GDM1 (cell line): ENCODE measurements at places on chromosomes 3 and 15.

GRCh38 chr15:100059094-100059493 is 282.7 kb downstream of the ADAMTS17 start:
- no peak for DNase-seq

DNA sequence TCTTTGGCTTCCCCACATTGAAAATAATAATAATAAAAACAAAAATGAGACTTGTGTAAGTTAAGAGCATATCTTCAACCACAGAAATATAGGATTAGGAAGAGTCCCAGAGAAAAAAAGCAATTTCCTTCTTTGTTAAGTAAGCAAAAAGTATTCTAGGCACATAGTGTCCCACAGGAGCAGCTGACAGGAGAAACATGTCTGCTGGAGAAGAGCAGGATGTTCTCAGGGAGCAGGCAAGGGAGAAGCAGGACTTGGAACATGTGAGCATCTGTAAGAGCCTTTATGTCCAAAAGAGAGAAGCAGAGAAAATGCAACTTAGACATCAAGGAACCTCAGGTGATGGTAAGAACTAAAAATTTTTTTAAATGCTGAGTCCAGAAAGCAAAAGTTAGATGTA is 39.0 kb downstream of the TTC23 start:
- DNase-seq, result no peak

- no peak for DNase-seq
Observed at GRCh38 chr15:78210349-78210717, 24.0 kb downstream of the ACSBG1 start.

DNA sequence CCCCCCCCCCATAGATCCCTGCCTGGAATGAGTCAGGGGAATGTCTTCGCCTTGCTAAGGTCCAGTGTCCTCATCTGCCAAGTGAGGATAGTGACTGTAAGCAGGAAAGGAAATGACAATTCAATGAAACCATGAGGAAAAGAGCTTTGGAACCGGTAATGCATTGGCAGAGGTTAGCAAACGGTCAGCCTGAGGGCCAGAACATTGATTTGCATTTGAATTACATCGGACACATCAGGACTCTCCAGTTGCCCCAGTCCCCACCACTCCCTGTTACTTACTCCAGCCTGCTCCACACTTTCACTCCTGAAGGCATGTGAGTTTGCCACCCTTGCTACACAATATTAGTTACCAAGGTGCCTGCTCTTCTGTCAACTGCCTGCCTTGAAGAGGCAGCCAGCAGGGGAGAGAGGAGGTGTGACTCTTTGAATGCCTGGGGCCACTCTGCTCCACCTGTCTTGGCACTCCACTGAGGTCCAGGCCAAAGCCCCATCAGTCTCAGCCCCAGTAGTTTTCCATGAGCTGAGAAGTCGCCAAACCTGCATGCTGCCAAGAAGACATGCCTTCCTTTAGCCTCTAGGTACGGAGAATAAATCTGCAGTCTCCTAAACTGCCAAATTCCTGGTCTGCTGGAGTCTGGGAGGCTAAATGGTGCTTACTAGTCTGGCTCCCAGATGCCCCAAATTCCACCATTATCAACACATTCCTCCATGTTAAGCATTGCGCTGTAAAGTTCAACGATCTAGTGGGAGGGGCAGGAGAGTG is 191.7 kb upstream of the TLE3 start:
- no peak for DNase-seq

DNA sequence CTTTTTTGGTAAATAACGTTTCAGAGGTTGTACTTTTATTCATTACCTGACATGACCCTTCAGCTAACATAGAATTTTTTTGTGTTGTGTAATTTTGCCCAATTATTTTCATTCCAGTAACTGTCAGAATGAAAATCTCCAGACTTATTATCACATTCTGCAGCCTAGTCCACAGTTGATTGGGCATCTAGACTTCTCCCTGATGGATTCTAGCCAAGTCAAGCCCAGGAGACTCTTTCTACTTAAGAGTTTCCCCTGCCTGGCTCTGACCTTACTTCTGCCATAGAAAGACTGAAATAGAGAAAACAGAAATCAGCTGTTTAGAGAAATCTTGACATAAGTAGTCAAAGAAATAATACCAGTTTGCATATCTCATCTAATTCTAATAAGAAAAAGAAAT is 82.9 kb upstream of the CDAN1 start:
- no peak for DNase-seq

DNA sequence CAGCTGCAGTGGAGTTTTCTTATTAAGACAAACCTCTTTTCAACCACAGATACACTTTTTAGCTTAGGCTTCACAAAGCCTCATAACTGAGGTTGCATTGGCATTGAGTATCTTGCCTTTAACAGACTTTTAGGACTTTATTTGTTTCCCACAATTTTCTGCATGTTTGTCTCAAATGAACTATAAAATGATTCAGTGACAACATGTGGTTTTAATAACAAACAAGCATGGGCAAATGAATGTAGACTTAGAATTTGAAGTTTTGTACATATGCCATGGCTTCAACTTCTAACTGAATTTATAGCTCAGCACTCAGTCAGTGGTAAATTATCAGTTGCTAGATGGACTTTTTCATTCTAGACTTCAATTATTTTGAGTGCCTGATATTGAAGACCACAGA is 101.6 kb downstream of the SLC25A26 start:
- DNase-seq, result no peak

DNA sequence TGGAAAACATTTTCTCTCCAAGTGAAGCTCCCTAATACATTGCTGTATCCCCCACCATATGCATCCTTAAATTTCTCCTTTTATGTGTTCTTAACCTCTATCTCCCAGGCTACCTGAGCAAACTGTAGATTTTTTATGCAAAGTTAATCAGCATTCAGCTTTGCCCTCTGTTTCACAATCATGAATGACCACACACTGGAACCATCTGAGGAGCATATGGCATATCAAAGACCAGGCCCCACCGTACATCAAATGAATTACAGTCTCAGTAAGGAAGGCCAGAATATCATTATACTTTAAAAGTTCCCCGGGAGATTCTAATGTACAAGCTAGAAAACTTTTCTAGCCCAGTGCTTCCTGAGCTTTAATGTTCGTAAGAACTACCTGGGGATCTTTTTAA is 115.5 kb upstream of the NECTIN3 start:
- DNase-seq, result no peak

GRCh38 chr15:38991701-38992100 is 427.1 kb upstream of the RASGRP1 start:
- no peak for DNase-seq

GRCh38 chr15:45573961-45574629 is 13.1 kb upstream of the BLOC1S6 start:
- no peak for DNase-seq

GRCh38 chr15:59360896-59361295 is 11.8 kb downstream of the MYO1E start:
- DNase-seq, result no peak

GRCh38 chr3:159077860-159078259 is 276.0 kb downstream of the MFSD1 start:
- no peak for DNase-seq
